Thoracic aorta (tissue), 2 donors: ENCODE measurements at places on chromosomes 6 and 20.

DNA sequence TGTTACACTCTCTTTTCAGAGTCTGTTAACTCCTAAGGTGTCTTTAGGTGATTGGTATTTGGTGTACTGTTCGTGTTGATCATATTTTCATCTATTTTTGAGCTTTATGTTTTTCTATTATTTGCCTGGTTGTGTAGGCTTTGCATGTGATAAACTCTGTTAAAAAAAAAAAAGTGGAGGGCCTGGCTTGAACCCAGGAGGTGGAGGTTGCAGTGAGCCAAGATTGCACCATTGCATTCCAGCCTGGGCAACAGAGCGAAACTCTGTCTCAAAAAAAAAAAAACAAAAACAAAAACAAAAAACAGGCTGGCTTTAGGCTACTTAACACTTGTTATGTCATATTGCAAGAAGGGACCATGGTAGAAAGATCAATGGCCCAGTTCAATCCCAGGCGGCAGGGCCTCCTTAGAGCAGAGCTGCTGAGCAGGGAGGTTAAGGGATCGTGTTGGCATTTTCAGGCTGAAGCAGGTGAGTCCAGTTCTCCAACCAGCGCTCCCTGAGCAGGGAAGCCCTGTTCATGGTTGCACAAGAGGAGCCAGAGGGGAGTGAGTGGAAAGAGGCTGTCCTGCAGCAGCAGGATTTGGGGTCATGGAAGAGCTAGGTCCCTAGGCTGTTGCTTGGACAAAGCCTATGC lies 8.5 kb downstream of the PYGB start:
- no peak for DNase-seq

- DNase-seq = no peak
Measured at GRCh38 chr6:160132776-160133338, 11.2 kb downstream of the SLC22A1 start.

GRCh38 chr20:64092258-64093012 lies 8.2 kb upstream of the LKAAEAR1 start:
- DNase-seq = no peak

- no peak for DNase-seq
Measured at GRCh38 chr6:71533939-71534379, 245.3 kb downstream of the OGFRL1 start.

DNA sequence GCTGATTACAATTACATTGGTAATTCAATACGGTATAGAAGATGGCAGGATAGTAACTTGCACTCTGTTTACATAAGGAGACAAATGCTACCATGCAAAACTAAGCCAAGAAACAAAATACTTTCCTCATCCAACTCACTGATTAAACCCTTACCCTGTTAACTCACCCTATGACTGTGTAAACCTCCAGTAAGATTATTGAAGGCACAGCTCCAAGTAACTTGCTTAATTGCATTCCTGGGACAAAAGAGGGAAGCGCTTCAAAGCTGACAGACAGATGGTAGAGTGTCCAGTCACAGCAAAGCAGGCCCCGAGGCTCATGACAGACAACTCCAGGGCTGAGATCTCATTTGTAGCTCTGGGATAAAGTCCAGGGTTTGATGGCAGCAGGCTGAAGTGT lies 6.9 kb upstream of the KIF16B start:
- no peak for DNase-seq

GRCh38 chr6:89208551-89208950 lies 8.6 kb downstream of the GABRR1 start:
- DNase-seq = peak; percentile 21

DNA sequence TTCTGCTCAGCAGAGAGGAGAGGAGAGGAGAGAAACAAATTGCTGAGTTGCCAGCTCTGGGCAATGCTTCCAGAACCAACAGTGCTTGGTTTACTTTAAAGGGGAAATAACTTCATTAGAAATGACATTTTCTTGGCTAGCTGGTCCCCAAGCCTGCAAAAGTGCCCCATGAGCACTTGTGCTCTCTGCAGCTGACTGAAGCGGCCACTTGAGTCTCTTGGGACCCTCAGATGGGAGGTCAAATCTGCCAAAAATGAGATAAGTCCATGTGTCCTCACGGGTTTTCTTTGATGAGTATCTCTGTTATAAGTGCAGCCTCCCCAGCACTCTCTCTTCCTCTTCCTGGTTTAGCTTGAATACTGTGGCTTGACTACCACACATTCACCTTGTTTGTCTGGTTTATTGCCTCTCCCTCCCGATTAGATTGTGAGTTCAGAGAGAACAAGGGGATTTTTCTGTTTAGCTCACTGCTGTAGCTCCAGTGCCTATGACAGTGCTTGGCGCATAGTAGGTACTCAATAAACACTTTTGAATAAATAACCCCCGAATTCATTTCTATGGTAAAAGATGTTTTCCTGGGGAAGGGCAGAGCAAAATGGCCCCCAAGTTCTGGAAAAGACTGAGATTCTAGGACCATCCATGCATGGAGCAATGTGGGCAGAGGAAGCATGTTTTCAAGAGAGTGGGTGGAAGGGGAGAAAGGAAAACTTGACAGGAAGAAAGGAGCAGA lies 7.0 kb upstream of the RIN2 start:
- DNase-seq = no peak

- DNase-seq = no peak
Measured at GRCh38 chr6:47512872-47513271, 35.3 kb downstream of the CD2AP start.

- DNase-seq = no peak
Measured at GRCh38 chr6:56868687-56869086, 86.2 kb upstream of the BEND6 start.

DNA sequence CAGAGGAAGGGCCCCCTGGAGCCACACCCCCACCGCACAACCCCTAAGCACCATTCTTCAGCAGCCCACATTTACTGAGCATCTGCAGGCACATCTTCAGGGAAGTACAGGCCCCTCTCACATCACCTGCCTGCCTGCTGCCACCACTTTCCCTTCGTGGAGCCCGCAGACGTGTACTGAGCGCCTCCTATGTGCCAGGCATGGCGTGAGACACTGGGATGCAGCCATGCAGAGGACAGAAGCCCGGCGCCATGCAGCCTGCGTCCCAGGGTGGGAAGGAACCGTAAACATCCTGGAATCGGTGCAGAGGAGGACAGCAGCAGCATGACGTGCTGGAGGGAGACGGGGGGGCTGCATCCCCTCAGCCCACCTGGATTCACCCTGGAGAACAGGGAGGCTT lies 78.1 kb downstream of the GRM4 start:
- DNase-seq = no peak

- DNase-seq = no peak
Measured at GRCh38 chr6:31609519-31610406, 5.3 kb upstream of the AIF1 start.

GRCh38 chr6:16031278-16031981 lies 97.5 kb upstream of the MYLIP start:
- DNase-seq = no peak

GRCh38 chr6:52016915-52017748 lies 70.3 kb downstream of the PKHD1 start:
- no peak for DNase-seq

- peak; percentile 11 for DNase-seq
Measured at GRCh38 chr6:162387718-162388382, 339.7 kb downstream of the PRKN start.

- no peak for DNase-seq
Measured at GRCh38 chr6:125789167-125789566, 1.6 kb upstream of the NCOA7 start.
